Gastroesophageal sphincter (tissue), 4 donors: ENCODE measurements at places on chromosomes 5 and 9. TPM values are rescaled to one million over a fixed set of nuclear protein-coding genes. Genes with fewer than 3 reads are reported as not detected.

DNA sequence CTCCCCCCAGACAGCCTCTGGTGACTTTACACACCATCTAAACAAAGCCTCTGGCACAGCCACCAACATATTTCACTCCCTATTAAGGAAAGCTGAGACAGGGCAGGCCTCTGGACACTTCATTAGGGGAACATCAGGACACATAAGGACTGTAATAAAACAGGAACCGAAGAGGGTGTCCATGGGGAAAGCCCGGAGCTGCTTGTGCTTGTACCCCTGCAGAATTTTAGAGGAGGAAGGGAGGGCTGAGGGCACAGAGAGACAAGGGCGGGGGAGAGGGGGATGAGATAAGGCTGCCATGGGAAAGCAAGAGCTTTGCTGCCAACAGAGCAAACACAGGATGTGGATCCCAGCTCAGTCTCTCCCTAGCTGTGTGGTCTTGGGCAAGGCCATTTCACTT lies 138.4 kb downstream of the ASTN2 start:
- no peak for ATAC-seq

DNA sequence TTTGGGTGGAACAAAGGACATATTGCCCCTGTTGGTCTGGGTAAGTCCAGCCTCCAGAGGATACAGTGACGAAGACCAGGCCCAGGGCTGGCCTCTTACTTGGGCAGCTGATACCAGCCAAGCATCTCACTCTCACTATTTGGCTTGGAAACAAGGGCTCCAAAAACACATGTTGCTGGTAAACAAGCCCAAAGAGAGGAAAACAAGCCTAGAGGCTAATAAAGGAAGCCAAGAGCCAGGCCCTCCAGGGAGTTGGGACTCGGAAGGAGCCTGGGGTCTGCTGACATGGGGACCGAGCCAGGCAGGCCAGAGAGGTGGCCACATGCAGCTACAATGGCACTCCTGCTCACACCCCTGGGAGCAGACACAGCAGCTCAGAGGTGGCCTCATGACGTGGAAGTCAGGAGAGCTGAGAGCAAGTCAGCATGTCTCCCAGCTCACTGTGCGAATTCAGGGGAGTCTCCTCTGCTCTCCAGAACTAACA lies 5.7 kb downstream of the SPARC start:
- ATAC-seq = no peak

DNA sequence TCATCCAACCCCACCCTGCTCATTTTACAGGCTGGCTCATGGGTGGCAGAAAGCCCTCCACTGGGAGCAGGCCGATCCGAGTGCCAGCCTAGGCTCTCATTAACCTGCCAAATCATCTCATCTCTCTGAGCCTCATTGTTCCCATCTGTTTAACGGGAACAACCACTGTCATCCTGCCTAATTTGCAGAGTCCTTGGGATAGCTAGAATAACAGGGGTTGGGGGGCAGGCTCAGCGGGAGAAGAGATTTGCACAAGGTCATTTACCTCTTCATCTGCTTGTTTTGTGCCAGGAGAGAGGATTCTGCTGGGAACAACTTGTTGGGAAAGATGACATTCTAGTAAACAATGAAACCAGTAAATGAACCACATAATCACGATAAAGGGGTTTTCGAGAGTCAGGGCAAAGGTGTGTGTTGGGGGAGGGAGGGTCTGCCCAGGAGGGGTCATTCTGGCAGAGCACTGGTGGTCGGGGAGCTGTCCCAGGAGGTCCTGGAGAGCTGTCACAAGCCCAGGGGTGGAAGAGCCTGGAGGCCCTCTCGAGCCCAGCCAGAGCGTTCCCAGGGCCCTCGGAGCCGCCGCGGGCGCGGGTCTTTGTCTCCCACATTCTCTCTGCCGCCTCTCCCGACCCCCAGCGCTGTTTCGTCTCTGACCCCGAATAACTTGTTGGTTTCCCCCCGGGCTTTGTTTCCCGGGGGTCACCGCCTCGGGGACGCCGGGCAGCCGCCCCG lies 22.8 kb upstream of the NDST1 start:
- no peak for ATAC-seq

DNA sequence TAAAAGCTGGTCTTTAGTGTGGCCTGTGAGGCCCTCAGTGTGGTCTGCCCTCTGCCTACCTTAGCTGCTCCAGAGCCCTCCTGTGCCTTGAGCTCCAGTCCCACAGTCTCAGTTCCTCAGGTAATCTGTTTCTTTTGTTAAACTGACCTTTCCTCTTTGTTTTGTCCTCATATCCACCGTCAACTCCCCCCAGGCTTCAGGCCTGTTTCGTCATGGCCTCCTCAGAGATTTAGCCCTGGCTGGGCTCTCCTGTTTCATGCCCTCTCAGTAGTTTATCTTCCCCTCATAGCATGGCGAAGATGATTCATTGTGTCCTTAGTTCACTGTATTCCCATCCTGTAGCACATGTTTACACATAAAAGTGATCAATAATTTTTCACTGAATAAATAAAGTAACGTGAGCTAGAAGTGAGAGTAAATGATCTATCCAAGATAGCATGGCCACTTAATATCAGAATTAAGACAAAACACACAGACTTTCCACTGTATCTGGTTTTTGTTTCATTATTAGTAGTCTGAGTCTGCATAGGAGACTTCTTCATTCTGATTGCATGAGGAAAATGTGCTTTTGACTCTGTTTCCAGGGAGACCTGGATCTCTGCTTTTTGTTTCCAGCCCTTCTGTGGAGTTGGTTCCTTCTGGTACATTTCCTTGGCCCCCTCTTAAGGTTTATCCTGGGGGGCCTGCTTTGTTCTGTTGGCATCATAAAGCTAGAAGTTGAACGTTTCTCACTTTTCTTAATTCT lies 70.5 kb downstream of the SNX24 start:
- ATAC-seq = no peak

- ATAC-seq = no peak
Observed at GRCh38 chr9:123418052-123418430, 62.0 kb downstream of the CRB2 start.

DNA sequence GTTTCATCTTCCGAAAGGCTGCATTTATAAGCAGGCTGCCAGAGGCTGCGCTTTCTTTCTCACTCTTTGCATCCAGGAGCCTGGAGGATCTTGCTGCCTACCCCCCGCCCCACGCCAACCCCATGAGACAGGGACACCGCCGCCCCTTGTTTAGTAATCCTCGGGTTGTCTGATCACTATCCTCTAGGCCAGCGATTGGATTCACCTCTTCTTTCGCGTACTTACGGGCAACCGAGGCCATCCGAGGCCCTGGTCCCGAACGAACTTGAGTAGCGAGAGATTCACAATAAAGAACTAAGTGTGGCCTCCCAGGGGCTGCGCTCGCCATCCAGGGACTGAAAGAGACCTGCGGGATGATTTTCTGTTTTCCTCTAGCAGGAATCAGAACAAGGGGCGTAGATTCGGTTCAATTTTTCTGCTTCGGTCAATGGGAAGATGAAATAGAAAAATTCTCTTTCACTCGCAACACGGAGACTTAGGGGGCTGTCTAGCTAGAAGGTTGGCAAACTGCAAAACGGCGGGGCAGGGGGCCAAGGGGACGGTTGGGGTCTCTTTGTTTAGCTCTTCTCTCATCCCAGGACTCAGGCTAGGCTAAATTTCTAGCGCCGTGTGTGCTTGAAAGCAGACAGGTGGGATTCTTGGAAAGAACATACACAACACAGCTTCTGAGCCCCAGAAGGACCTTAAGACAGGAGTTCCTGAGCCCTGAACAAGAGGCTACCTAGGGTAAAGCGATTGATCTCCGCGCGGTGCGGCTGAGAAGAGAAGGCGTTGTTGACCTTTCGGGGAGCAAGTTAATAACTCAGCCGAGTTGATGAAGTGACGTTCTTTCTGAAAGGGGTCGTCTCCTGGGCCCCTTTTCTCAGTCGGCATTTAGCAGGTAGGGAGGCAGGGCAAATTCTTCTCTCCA lies 5.8 kb upstream of the ISL1 start:
- no peak for ATAC-seq

GRCh38 chr9:95101326-95101725 lies 216.2 kb downstream of the FANCC start:
- ATAC-seq = no peak

GRCh38 chr5:135210286-135211055 lies 176.4 kb upstream of the PITX1 start:
- ATAC-seq = no peak

DNA sequence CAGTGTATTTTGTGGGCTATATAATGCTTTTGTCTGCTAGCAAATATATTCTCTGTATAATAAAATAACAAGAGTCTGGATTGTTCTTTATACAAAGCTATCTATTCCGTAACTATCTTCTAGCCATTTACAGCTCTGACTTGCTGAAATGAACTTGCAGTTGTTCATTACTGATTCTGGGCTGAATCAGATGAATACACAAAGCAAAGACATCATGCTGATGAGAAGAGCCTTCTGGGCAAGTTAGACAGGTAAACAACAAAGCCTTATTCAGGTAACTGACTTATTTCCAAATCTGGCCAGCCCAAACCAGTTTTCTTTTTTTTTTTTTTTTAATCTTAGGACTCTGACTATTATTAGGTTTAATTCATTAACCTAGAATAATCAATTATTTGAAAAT lies 255.5 kb downstream of the KIAA0825 start:
- ATAC-seq = no peak

DNA sequence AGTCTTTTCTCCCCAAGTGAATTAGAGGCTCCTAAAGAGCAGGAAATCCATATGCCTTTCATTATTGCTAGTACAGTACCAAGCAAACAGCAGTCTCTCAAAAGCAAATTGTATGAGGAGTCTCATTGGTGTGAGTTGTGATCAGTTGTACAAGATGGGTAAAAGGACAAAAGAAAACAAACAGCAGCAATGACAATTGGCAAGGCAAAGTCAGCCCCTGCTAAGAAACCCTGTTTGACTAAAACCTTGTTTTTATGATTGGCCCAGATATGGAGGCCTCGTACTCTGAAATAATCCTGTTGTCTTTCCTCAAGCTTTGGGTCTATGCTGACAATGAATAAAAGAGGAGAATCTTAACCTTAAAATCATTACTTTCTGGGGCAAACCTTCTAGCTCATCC lies 69.8 kb downstream of the FOXD1 start:
- no peak for ATAC-seq

DNA sequence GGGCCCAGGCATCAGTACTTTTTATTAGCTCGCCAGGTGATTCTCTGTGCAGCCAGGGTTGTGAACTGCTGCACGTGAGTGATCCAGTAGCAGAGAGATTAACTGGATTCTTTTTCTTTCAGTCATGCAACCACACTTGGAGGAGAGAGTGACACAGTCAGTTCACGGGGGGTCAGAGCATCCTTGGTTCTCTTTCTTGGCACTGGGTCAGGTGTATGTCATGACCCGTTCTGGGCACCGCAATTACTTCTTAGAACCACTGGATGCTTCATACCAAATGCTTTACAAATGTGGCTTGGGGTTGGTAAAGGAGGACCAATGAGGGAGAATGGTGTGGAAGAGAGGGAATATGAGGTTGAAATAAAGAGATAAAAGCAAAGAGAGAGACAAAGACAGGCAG lies 368.7 kb downstream of the MLLT3 start:
- ATAC-seq = no peak

- ATAC-seq = no peak
Observed at GRCh38 chr9:89461265-89461664, 36.6 kb downstream of the SEMA4D start.

- no peak for ATAC-seq
Observed at GRCh38 chr5:151427258-151427657, 20.1 kb upstream of the SLC36A1 start.

GRCh38 chr9:19634881-19635280 lies 154.0 kb downstream of the SLC24A2 start:
- ATAC-seq = no peak

DNA sequence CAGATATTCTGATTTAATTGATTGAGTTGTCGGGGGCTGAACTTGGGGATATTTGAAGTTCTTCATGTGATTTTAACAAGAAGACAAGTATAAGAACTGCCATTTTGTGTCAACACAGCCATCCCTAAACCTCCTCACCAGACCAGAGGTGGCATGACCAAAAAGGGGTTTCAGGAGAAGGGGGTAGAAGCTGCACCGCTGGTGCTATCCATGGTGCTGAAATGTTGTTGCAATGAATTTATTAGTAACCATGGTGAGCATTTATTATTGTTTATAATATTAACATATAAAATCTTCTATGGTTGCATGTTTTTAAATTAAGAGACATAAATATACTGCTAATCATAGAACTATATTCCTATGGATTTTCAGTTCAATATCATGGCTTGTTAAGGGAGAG lies 72.3 kb downstream of the GNA14 start:
- no peak for ATAC-seq

DNA sequence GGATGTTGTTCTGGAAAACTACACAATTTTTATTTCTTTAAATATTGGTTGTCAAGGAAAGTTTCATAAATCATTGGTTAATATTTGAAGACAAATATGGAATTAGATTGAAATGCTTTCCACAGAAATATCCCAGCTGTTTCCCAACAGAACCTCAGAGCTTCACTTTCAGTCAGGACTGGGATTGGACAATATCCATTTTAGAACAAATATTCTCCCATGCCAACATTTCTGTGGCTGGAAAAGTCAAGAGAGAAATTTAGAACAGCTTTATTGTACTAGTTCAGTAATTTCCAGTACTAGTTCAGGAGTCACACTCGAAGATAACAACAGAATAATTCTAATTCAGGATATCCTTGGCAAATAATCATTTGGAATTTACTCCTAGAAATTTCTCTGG lies 116.1 kb upstream of the TUT7 start:
- no peak for ATAC-seq

- peak; percentile 36 for ATAC-seq
Observed at GRCh38 chr9:88923653-88924288, 67.5 kb upstream of the S1PR3 start.

GRCh38 chr9:25602400-25603044 lies 75.7 kb downstream of the TUSC1 start:
- no peak for ATAC-seq

DNA sequence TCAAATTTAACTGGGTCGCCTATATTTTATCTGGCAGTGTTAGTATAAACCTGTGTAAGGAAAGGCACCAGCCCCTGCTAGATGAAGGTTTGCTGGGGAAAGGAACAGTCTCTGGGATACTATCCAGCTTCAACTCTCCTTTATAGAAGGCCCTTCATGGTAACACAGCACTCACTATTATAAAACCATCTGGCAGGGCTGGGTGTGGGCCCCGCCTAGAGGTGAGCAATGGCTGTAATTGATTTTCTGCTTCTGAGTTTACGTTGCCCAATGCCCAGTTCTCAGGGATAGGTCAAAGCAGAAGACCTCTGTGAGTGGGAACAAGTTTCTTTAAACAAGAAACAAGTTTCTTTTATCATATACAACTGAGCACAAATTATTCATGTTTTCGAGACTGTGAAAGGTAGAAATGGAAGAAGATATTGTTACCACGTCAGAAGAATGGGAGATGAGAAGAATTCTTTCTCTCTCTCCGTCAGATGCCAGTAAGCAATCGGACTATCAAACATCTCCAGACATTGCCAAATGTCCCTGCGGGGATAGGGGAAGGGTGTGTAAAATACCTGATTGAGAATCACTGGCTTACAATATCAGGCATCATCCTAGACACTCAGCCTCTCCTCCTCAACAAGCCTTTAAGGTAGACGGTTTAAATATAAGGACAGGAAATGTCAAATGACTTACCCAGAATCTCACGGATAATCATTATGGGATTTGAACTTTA lies 205.9 kb downstream of the PDZD2 start:
- no peak for ATAC-seq

Gene SPINK6
- total RNA-seq = not detected

Gene TOR2A
- total RNA-seq = 8.9 TPM

Gene GZMA
- total RNA-seq = not detected

Gene ADAMTS6
- total RNA-seq = 19.7 TPM

Gene SPEF2
- total RNA-seq = 5.8 TPM

Gene GDNF
- 6.4 TPM for total RNA-seq

Gene FOXE1
- total RNA-seq = 0.79 TPM
